ENCODE measurements at places on chromosomes 11 and 22.

- DNase-seq, result no peak
Measured at GRCh38 chr11:44968510-44968909, 17.8 kb upstream of the TP53I11 start.

DNA sequence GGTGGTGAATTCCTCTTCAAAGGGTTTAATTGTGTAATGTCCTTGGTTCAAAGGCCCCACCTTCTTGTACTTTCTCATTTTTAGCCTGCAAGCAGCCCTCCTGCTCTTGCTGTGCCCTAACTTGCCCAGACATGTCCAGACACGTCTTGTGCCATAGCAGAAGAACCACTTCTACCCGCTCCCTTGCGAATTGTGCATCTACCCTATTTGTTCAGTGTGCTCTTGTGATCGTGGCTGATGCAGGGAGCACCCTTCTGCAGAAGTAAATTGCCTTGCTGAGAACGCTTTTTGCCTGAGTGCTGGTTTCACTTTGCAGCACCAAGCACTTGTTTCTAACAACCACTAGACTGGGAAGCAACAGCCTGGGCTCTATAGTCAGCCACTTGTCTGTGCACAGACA, 249.4 kb downstream of the SBF2 start:
- DNase-seq, result no peak

GRCh38 chr22:32760815-32761214, 40.7 kb upstream of the TIMP3 start:
- DNase-seq, result no peak

DNA sequence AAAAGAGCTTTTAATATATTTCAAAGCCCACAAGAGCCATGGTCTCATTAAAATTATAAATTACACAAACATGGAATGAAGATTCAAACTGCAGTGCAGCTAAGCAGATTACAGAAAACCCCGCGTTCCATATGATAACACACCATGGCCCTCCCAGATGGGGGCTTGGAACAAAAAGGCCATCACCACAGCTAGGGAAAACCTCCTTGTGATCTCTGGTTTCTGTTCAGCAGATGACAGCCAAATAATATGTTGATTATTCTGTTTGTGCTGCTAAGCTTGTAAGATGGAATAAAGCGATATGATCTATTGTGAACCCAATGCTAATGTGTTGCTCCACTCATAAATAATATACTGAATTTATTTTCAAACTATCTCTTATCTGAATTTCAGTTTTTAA, 28.5 kb downstream of the IMMP1L start:
- DNase-seq, result no peak

DNA sequence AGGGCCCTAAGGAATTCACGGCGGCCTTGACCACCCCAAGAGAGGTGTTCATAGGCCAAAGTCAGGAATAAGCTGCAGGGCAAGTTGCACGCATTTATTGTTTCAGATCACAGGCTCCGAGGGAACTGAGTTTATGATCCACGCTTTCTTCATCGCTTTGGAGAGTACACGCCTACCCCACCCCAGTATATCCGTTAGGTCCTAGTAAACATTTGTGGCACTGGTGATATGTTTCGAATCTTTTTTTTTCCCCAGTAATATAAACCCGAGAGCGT, 805 bp downstream of the GANAB start:
- no peak for DNase-seq

GRCh38 chr11:69498614-69499175, 17.2 kb downstream of the LINC01488 start:
- DNase-seq, result no peak

- DNase-seq, result no peak
Measured at GRCh38 chr11:77361184-77361583, 59.7 kb upstream of the GDPD4 start.

- peak; percentile 30 for DNase-seq
Measured at GRCh38 chr11:124886978-124887666, 10.5 kb downstream of the ROBO4 start.

GRCh38 chr11:86511086-86511551, 136.4 kb downstream of the CCDC81 start:
- DNase-seq, result no peak

GRCh38 chr11:126519764-126520734, 164.6 kb downstream of the ST3GAL4 start:
- DNase-seq, result no peak

DNA sequence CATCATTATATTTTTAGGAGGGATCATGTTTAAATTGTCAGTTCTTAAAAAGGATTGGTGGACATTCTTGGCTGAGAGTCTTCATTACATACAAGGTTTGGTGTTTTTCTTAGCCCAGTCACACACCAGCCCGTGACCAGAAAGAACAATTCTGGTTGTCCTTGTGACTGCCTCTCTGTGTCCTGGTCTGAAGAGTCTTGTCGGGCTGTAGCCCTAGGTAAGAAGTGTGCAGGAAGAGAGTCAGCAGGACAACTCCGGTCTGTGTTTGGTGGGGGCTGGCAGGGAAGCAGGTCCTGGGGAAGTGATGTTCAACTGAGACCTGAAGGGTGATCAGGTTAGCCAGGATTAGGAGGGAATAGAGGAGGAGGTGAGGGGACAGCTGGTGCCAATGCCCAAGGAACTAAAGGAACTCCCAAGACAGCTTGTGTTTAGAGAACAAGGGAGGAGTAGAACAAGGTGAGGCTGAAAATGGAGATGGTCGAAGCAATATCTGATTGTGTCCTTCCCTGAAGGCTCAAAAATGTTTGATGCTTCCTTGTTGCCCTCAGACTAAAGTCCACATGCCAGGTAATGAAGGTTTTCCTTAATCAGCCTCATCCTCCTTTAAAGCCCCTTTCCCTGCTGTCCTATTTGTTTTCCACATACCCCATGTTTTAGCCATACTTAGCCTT, 65.3 kb upstream of the ADORA2A start:
- no peak for DNase-seq

- no peak for DNase-seq
Measured at GRCh38 chr11:132057266-132057665, 686.9 kb downstream of the NTM start.

DNA sequence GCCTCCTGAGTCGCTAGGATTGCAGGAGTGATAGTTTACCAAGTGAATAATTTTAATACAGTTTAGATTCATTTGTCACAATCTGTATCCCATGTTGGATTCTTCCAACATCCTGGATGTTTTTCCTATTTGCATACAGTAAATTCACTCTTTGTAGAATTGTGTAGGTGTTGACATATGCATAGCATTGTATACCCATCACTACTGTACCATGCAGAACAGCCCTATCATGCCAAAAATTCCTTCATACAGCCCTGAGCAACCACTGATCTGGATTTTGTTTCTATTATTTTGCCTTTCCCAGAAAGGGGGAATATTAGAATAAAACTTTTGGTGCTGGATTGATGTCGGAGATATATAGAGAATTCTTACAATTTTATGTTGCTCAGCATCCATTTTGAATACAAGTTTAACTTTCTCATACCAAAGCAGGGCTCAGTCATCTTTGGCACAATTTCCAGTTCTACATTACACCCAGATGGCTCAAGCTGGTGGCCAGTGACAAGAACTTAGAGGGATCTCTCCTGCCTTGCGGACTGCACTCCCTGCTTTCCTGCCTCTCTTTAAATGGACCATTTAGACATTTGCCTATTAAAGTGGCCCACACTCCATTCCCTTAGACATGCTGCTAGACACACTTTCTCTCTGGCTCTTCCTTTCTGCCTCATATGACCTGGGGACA, 45.4 kb upstream of the CFAP300 start:
- no peak for DNase-seq

- no peak for DNase-seq
Measured at GRCh38 chr11:61579676-61580270, 1.1 kb downstream of the SYT7 start.

GRCh38 chr11:131108760-131109159, 192.5 kb upstream of the SNX19 start:
- DNase-seq, result no peak

GRCh38 chr11:107468596-107468995, 11.0 kb upstream of the CWF19L2 start:
- DNase-seq, result no peak

All from ureter (tissue), 1 donor.